ENCODE measurements at places on chromosomes 12 and 14.

GRCh38 chr12:123595729-123596128 lies 6.2 kb upstream of the DDX55 start:
- DNase-seq, result no peak

DNA sequence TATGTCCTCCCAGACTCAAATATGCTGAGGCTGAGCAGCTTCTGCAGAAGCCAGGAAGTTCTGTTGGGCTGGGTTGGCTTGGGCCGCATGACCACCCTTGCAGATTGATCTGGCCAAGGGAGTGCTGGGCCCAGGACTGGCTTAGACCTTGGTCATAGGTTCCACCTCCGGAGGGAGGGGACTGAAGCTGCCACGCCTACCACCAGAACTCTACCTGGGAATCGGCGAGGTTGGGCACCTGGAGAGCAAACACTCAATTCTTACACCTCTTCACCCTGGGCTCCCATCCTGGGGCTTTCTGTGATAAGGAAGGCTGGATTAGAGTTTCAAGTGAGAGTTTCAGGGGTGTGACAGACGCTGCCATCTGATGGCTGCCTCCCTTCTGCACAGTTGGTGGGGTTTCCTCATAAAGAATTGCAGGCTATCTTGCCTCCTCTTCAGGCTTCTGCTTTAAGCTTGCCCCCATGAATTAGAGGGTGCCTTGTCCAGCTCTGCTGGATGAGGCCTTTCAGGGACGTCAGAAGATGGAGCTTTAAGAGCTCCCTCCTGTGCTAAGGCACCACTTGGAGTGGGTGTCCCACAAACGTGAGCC lies 5.8 kb downstream of the SLC24A4 start:
- DNase-seq, result no peak

GRCh38 chr12:102301547-102301946 lies 103.9 kb upstream of the PMCH start:
- DNase-seq, result no peak

GRCh38 chr14:30234966-30235365 lies 307.3 kb upstream of the PRKD1 start:
- no peak for DNase-seq

GRCh38 chr12:69070319-69071090 lies 137.5 kb upstream of the CPM start:
- DNase-seq, result peak; percentile 14

GRCh38 chr12:1670358-1671268 lies 20.3 kb upstream of the ADIPOR2 start:
- DNase-seq, result no peak

Measured in NCI-H1417 treated with DMSO at 0.1 percent for 48 hours (cell line).